ENCODE measurements at places on chromosomes 7 and 10.

- no peak for DNase-seq
Observed at GRCh38 chr10:50590935-50591334, 32.8 kb downstream of the SGMS1 start.

GRCh38 chr10:64011912-64012714 is 490.9 kb downstream of the REEP3 start:
- no peak for DNase-seq

DNA sequence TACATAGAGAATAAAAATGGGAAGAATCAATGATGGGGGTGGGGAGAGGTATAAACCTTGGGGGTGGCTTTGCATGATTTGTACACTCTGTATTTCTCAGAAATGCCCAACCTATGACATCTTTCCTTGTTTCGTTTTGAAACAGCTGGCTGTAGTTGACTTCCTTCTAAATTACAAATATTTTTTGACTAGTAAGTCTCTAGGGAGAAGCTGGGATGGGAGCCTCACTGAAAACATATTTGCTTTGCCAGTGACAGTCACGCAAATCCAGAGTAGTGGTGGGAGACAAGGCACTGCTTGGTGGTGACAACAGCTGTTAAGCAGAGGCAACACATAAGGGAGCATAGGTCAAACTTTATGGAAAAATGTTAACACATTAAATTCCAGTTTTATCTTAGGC is 440.5 kb downstream of the SEMA3D start:
- DNase-seq, result no peak

GRCh38 chr10:102007796-102008195 is 48.2 kb downstream of the ARMH3 start:
- DNase-seq, result no peak

DNA sequence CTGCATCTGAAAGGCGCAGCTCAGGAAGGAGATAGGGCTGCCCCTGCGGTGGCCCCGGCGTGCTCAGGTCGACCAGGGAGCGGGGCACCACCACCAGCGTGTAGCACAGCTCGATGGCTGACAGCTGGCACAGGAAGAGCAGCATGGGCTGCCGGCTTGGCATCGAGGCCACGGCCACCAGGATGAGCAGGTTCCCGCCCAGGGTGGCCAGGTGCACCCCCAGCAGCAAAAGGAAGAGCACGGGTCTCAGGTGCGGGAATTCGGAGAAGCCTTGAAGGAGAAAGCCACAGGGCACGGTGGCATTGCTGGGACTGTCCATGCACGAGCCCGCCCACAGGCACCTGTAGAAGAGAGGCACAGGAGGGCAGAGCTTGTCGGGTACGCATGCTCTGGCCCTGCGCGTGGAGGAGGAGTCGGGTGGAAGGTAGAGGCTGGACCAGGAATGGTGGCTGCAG is 33.9 kb downstream of the TAS2R41 start:
- no peak for DNase-seq

DNA sequence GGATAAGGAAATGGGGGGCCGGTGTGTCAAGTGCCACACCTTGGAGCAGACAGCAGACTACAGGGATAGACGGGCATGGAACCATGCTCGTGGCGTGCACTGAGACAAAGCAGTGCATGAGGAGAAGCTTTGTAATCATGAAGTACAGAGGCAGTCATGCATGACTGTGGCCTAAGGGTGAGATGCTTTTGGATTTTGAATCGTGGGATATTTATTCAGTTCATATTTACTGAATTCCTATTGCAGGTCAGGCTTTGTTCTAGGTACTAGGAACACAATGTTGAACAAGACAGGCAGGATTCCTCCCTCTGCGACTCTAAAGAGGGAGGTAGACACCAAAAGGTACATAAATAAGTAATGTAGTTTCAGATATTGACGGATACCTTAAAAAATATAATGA is 597.6 kb downstream of the PARD3 start:
- no peak for DNase-seq

- no peak for DNase-seq
Observed at GRCh38 chr7:132577206-132578049, 1.2 kb upstream of the PLXNA4 start.

DNA sequence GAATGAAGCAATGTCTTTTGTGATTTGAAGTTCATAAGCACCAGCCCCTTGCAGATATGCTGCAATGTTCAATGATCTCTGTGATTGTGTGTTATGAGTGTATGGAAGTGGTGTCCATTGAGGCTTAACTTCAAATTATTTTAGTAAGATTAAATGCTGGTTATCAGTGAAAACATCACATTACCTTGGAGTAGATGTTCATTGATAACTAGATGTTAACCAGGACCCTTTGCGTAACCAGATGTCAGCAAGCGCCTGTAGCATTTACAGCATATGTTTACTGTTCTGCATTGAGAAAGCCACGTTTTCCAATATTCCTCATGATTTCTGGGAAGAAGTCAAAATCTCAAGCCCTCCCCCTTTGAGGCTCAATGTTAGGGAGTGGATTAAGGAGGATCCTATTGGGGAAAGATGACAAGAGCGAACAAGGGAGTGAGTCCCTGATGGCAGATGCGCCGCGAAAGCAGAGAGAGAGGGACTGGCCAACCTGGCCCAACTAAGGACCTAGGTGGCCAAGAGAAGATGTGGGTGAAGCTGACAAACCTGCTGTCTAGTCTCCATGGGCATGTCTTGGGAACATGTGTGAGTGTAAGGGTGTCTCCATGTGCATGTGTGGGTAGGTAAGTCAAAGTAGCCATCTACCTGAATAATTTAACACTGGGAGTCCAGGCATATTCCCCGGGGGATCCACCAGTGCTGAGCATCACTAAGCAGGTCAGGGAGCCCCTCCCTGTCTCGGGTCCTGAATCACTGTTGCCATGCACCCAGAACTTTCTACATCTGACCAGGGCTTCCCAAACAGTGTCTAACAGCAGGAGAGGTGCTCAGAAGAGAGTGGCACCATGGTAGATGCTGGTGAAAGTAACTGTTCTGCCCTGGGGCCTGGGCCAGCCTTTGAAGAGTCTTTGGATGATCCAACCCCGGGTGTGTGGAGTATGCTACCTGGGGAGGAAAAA is 141.6 kb upstream of the GDF10 start:
- no peak for DNase-seq
